Activated CD4-positive, alpha-beta memory T cell treated with anti-CD3 and anti-CD28 coated beads for 36 hours (primary cell): ENCODE measurements at places on chromosomes 6 and 20. TPM values are rescaled to one million over a fixed set of nuclear protein-coding genes. Genes with fewer than 3 reads are reported as not detected.
A peak's percentile ranks its signal among the peaks of the same experiment; 100 is the strongest.

DNA sequence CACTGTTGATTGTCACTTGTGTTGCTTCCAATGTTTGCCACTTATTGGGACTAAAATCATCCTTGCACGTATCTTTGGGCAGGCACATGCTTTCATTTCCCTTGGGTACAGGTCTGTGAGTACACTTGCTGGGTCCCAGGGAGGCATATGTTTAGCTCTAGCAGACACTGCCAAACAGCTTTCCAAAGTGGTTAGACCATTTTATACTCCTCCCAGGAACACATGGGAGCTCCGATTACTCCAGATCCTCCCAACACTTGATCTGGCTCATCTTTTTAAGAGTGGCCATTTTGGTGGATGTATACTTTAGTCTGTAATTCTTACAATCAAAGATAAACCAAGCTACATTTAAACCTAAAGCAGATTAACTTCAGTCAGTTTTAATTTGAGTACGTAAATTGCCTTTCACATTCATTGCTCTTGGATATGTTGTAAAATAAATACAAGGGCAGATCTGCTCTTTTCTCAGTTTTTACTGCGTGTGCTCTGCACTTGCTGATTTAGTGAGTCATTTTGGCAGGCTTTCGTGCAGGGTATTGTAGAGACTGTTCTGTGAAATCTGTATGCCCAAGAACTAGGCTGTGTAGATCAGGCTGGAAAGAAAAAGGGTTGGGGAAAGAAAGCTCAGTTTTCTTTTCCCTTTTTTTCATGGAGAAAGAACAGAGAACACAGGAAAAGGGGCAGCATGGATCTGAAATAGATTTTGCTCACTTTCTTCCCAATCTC lies 19.5 kb downstream of the SLC22A1 start:
- DNase-seq = no peak

GRCh38 chr20:59030911-59031563 lies 1.1 kb downstream of the ATP5F1E start:
- no peak for DNase-seq

GRCh38 chr6:112296122-112296521 lies 41.8 kb upstream of the LAMA4 start:
- no peak for DNase-seq

DNA sequence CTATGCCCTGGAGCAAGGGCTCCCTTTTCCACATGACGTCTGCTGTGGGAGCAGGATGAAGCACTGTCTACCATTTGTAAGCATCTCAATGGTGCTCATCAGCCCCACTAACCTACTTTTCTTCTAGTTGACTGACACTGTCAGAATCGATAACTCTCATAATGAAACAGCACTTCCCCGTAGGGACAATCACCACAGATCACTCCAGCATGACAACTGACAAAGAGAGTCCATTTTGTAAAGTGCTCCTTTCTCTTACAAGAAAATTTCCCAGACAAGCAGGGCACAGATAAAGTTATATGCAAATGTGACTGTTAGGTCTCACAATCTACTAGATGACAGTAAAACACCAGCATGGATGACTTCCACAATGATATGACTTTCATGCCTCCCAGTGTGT lies 46.4 kb downstream of the HEBP2 start:
- no peak for DNase-seq

DNA sequence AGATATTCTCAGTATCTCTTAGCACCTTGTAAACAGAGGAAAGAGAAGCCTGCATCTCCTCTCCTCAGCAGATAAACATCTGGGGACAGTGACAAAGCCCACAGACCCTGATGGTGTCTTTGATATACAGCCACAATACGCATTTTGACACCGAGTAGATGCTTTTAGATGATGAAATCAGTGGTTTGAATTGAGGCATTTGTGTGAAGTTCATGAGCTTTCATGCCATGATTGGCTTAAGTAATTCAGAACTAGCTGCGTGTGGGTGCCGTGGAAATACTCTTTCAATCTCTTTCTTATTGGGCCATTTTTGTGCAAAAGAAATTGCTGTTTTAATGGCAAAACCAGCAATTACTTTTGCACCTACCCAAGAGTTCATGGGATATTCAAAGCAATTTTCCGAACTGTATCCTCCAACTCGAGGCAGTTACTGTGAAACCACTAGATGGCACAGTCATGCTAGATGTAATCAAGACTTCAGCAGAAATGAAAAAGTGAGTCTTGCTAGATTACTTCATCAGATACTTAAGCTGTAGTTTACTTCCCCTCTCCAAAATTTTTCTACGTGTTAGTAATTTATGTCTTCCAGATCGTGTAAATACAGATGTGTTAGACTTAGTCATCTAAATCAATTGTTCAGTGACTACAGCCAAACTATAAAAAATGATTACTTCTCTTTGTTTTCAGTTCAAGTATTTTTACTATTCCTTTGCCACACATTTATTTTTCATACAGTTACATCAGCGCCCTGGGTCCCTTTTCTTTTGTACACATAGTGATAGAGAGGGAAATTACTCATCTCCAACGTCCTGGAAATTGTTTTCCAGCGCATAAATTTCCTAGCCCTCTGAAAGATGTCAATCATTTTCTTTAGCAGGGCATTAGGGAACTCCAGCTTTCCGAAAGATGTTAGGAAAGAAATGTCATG lies 49.4 kb downstream of the IYD start:
- DNase-seq = peak; percentile 28

DNA sequence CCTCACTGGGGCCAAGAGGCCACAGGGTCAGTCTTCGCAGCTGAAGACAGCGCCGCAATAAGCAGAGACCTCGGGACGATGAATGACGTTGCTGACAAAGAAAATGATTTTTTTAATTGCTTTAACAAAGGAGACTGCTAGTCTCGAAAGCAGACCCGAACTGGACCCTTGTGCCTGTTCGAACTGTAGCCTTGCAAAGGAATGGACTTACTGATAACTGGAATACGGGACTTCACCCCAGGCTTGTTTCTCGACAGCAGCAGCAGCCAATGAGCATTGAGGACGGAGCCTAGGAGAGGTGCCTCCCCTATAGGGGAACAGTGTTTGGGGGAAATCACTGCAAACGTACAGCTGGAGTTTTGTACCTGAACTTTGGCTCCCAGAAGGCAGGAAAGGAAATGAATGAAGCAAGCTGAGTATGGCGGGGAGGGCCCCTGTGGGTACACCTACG lies 1.3 kb upstream of the TAF4 start:
- peak; percentile 28 for DNase-seq

GRCh38 chr6:90000864-90001731 lies 106.8 kb downstream of the GJA10 start:
- peak; percentile 76 for DNase-seq

- DNase-seq = no peak
Observed at GRCh38 chr6:158143700-158144099, 24.4 kb downstream of the SERAC1 start.

DNA sequence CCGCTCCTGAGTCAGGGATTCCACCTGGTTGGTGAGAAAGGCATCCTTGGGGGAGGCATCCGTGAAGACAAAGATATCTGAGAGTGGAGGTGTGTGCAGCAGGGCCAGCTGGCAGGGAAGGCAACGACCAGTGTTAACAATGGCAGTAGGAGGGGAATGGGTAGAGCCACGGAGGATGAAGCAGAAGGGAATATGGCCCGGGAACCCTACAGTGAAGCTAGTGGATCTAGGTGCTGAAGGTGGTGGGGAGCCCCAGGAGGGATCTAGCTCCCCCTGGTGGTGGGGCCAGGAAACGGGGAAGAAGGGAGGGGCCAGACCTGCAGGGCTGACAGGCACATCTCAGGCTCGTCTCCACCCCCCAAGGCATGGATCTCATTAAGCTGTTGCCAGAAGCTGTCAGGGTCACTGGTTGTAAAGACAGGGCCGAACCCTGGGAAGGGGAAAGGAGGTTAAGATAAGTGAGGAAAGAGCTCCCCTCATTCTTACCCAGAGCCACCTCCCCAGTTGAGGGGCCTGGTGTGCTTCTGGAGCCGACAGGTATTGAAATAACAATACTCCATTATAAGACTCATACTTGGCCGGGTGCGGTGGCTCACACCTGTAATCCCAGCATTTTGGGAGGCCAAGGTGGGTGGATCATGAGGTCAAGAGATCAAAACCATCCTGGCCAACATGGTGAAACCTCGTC lies 7.3 kb downstream of the VWA7 start:
- DNase-seq = peak; percentile 90

DNA sequence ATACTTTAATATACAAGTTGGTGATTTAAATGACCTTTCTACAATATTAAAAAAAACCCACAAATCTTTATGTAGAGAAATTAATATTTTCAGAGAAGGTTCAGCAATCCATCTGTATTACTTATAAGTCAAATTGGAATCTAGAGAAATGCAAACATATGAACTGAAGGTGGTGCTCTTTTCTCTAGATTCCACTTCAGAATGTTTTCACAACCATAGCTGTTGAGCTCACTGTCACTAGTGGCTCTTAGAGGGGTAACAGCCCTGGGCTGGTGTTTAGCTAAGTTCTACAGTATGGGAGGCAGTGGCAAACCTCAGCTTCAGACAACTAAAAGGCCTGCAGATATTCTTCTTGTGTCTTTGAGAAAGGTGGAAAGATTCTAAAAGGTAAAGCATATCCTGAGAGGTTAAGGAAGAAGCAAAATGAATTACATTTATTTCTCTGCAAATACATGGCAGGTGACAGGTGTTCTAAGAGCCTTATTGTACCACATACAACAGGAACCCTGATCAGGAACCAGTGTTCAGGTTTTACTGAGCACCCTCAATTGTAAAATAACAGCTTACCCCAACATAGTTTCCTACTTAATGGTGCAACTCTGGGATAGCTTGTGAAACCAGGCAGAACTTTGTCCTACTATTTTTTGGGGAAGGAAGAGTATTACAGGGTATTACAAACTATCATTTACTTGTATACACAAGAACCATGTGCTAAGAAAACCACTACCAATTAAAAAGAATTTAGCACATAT lies 56.6 kb upstream of the SAMHD1 start:
- DNase-seq = no peak

DNA sequence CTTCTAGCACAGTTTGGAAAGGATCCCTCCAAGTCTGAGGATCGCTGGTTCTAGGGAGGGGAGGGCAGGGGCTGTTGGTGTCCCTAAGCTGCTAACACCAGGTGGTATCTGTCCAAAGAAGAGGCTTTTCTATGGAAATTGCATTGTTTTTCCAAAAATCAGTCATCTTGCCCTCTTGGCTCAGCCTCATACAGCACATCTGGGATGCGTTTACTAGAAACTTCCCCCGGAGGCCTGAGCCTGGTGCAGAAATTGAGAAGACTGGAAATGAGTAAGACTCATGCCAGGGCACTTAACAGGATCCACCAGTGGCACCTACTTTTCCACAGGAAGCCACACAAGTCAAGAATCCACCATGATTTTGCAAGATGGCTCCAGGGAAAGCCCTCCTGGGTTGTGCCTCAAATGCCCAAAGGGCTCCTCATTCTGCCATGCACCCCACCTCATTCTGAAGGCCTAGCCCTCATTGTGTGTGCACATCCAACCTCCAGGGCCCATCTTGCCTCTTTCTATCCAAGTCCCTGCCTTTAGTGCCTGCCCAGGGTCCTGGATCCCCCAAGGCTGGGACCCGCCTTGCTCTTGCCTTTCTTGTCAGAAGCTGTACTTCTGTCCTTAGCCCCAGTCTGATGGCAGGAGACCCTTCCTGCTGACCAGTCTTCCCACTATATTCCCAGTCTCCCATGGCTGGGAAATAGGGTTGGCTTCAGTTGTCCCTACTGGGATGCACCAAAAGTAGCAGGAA lies 97.6 kb downstream of the MRPL14 start:
- no peak for DNase-seq

DNA sequence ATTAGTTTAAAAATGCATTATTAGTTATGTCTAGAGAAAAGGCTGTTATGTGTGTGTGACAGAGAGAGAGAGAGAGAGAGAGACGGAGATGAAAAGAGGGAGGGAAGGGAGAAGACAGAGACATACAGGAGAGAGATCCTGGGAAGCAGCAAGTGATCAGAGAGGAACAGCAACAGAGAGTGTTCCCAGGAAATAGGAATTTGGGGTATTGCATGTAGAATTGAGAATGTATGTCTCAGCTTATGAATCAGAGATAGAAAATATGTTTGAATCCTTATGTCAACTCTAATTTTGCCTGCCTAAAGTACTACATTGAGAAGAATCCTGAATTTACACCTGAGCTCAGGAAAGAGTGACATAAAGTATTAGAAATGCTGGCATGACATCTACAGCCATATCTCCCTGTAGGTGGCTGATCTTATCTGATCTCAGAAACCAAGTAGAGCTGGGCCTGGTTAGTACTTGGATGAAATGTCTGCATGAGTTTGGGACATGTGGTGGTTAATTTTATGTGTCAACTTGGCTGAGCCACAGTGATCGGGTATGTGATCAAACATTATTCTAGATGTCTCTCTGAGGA lies 130.6 kb downstream of the TENT5A start:
- DNase-seq = no peak

DNA sequence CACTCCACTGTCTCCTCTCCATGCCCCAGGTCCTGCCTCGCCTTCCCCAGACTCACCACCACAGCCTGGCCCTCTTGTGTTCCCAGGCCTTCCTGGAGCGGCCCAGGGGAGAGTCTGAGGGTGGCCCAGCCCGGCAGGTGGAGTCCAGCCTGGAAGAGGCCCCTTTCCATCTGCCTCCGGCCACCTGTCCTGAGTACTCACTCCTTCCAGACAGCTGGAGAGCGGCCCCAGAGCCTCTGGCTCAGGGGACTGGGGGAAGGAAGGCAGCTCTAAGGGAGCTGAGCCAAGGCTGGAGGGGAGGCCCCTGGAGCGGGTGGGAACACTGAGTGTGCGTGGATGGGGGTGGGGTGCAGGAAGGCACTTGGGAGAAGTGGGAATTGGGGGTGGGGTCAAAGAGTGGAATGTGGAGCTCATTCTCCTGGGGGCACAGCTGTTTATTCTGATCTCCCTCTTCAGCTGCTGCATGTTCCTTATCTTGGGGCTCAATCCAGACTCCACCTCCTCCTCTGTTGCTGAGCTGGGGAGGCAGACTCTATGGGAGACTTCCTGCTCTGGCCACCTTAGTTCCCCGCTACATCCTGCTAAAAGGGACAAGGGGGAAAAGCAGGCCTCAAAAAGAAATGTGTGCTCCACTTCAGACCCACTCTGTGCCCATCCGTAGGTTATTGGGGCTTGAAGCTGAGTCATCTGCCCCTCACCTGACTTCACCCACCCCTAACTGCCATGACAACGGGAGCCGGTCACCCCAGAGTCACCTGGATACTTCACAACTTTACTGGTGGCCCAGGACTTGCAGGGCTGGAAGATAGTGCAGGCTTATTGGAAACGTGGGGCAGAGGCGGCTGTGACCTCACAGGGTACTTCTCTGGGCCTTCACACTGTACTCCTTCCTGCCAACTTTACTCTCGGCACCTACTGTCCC lies 19.5 kb upstream of the TAF8 start:
- peak; percentile 88 for DNase-seq

DNA sequence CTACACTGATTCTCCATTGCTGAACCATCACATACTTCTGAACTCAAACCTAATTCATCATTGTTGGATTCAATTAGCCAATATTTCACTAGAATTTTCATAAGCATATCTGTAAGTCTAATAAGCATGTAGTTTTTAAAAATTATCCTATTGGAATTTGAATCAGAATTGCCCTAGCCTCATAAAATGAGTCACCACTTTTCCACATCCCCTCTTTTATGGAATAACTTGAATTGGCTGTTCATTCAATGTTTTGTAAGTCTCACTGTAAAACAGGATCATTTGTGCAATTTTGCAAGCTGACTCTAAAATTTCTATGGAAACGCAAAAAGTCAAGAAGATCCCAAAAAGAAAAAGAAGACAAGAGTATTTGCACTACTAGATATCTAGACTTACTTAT lies 141.0 kb downstream of the HACE1 start:
- no peak for DNase-seq

- DNase-seq = peak; percentile 66
Observed at GRCh38 chr6:119742188-119742803, 392.7 kb upstream of the MAN1A1 start.

The SNPH gene
- 3.4 TPM for total RNA-seq

The POM121L2 gene
- total RNA-seq = not detected

The MDN1 gene
- total RNA-seq = 39.1 TPM

The CD93 gene
- 1.8 TPM for total RNA-seq

The FOXA2 gene
- total RNA-seq = not detected
